Activated CD8-positive, alpha-beta memory T cell treated with anti-CD3 and anti-CD28 coated beads, Interleukin-2, amount 50 U/mL, for 48 hours (primary cell): ENCODE measurements at places on chromosomes 11 and 22.

DNA sequence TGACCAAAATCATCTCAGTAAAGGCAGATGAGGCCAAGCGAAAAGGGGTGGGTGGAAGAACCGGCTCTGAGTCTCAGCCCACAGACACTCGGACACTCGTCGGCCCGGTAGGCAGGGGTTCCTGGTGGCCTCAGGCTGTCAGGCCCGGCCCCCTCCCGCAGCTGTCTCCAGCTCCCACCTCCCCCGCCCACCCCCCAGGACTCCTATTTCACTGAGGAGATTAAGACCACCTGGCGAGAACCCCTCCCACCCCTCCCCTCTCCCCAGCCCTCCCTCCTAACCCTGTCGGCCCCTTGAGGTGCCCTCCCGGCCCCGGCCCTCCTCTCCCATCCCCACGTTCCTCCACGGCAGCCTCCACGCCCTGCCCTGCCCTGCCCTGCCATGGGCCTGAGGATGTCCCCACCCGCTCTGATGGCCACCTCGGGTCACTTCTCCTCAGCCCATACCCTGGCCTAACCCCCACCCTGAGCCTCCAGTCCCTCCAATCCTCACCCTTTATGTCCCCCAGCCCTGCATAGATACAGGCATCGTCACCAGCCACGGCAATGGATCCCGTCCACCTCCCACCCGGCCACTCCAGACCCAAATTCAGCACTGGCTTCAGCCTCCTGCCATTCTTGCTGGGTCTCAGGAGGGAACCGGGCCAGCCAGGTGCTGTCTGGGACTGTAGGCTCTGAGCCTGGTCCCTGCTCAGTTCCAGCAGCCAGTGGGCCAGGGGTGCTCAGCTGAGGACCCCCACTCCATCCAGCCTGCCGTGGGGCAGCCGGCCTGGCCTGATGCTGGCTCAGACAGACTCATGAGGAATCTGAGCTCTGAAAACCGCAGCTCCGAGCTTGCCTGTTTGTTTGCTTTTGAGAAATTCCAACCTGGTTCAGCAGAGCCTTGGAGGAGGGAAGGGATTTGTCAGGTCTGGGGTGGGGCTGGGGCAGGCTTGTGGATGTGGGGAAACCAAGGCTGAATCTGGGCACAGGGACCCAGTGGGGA is 9.8 kb upstream of the TBX1 start:
- no peak for DNase-seq

DNA sequence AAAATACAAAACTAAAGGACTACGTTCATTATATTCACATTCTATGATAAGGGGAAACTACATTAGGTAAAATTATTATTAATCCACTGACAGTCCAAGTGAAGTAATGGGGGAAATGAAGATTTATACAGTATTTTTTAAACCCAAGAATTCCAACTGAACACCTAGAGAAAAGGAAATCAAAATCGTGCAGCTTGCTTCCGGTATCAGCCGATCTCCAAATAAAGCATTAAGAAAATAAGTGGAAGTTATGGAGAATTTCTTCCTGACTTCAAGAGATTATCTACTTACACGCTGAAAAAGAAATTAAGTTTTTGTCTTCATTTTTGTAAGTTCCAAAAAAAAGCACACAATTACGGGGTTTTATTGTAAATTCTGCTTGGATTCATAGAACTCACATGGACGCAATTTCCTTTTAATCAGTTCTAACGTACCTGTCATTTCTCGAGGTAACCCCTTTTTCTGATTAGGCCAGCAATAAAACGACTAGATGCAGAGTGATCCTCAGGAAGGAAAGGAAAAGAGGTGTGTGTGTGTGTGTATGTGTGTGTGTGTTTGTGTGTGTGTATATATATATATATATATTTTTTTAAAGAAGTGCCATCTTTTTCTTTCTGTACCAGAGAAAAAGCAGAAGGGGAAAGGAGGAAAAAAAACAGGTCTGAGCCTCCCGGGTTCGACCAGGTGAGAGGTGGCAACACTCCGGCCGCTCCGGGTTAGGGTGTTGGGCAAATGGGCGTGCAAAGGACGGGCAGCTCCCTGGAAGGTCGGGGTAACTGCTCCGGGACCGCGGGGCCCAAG is 1.1 kb downstream of the ZBTB44 start:
- DNase-seq = no peak

DNA sequence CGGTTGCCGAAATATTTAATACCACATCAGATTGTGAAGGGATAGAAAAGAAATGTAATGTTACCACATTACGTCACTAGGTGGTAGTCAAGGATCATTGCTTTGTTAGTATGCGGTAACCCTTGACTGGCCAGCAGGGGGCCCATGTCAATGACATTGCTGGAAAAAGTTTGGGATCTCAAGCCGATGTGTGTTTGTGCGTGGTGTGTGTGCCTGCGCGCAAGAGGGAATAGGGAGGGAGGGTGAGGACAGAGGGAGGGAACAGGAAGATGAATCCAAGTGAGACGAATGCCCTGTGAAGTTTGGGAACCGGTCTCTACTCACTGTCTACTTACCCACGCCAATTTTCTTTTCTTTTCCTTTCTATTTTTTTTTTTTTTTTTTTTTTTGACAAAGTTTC is 10.7 kb upstream of the MRGPRX2 start:
- peak; percentile 68 for DNase-seq

DNA sequence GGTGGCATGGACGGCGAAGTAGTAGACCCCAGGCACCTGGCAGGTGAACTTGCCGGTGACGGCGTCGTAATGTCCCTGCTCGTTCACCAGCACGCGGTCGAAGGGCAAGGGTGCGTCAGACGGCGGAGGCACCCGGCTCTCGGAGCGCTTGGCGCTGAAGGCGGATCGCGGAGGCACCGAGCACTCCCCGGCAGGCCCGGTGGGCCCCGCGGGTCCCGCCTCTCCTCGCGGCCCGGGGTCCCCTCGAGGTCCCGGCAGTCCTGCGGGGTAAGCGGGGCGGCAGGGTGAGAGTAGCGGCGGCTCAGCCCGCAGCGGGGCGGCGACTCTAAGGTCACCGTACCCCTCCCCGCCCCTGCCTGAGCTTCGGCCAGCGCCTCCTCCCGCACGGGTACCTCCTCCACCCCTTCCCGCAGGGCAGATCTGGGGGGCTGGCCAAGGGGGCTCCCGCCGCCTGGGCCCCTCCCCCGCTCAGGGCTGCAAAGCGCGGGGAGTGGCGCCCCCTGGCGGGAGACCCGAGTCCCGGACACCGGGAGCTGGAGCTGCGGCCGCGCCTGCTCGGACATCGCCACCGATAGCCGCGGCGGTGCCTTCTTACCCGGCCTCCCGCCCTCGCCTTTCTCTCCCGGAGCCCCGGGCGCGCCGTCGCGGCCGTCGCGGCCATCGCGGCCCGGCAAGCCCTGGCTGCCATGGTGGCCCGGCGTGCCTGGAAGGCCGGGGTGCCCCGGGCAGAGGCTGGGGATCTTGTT is 921 bp downstream of the C1QTNF5 start:
- peak; percentile 85 for DNase-seq

- no peak for DNase-seq
Observed at GRCh38 chr11:120334894-120335462, 1.2 kb upstream of the ARHGEF12 start.

DNA sequence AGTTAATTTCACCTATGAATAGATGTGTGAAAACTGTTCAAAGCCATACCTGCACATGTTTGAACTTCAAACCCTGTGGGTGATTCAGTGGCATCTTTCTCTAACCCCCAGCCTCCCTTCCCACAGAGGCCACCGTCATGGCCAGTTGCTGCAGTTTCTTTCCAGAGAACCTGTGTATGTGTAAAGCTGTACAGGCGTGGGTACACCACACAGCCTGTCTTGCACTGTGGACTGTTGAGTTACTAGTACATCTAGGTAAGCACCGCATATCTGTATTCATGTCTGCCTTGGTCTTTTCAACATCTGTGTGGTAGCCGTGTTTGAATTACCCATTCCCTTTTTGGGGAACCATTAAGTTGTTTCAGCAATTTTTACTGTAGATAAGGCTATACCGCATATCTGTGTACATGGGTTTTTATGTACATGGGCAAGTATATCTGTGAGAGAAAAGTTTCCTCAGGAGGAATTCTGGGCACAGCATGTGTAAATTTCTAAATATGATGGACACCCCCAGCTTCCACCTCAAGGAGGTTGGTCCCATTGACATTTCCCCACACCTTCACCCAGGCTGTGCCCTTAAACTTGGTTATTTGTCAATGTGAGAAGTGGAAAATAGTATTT is 13.9 kb downstream of the NEAT1 start:
- DNase-seq = peak; percentile 50

DNA sequence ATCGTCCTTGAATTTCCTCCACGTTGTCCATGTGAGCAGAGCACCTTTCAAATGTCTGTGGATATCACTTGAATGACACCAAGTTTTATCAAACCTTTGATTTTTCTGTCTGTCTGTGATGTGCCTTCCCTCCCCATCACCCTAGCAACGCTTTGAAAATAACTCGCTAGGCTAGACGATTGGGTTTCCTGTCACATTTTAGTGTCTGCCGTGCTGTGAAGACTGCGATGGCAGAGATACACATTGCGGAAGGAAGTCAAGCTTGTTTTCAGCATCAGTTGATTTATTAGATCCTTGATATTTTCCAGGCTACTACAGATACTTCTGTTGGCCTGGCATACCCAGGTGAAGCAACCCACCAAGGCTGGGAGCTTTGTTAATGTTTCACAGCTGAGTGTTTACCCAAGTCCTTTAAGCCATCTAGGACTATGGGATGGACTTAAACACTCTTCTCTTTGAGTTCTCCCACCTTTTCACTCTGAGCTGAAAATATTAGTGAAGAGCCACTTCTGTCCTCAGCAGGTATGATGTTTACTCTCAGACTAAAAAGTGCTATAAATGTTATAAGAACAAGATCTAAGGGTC is 93.6 kb upstream of the CD44 start:
- no peak for DNase-seq

DNA sequence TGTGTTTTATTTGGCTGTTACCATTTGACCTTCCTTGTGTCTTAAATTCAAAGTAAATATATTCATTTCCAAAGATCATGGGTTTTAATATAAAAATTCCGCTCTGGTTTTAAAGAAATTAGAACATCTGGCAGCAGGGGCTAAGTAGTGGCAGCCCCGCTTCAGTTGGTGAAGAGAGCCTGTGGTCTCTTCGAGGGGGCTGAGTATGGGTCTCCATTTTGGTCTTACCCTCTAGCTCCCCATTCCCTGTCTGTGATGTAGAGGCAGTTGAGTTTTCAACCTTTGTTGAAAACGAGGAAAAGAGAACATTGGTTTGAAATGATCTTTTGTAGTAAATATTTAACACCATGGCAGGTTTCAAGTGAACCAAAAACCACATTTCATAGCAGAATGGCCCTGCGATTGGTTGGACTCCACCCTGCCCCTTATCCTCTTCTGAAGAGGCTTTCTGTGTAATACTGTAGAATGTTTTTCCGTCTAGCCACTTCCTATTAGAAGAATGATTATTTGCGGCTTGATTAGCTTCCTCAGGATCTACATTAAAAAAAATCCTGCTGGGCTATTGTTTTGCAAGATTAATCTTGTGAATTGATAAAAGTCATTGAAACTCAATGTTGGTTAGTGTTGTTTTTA is 17.7 kb downstream of the APLP2 start:
- no peak for DNase-seq

DNA sequence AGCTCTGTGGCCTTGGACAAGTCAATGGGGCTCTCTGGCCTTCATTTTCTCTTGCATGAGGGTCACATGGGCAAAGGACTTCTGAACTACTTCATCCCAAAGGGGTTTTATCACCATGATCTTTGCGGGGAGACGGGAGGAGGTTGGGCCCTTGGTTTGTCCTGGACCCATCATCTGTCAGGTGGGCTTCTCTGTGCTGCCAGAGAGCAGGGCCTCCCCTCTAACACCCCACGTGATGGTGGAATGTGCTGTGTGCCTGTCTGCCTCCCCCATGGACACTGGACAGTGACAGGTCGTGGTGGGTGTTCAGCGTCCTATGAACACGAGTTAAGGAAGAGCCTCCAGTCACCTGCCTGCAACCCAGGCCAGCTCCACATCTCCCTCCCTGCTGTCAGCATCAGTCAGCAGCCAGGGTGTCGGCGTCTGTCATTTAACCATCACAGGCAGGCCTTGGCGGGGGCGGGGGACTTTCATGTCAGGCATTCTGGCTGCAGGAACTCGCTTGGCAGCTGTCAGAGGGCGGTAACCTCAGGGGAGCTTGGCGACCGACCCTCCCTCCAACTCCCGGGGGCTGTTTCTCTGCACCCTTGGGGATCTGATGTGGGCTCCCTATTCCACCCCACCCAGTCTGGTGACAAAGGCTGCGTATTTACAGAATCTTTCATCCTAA is 2.6 kb upstream of the SUN2 start:
- DNase-seq = peak; percentile 82
